Islet precursor cell (in vitro differentiated cells): ENCODE measurements at places on chromosomes 3 and 15.
A peak's percentile ranks its signal among the peaks of the same experiment; 100 is the strongest.

GRCh38 chr15:80798911-80799310, 19.7 kb downstream of the CEMIP start:
- DNase-seq = no peak

DNA sequence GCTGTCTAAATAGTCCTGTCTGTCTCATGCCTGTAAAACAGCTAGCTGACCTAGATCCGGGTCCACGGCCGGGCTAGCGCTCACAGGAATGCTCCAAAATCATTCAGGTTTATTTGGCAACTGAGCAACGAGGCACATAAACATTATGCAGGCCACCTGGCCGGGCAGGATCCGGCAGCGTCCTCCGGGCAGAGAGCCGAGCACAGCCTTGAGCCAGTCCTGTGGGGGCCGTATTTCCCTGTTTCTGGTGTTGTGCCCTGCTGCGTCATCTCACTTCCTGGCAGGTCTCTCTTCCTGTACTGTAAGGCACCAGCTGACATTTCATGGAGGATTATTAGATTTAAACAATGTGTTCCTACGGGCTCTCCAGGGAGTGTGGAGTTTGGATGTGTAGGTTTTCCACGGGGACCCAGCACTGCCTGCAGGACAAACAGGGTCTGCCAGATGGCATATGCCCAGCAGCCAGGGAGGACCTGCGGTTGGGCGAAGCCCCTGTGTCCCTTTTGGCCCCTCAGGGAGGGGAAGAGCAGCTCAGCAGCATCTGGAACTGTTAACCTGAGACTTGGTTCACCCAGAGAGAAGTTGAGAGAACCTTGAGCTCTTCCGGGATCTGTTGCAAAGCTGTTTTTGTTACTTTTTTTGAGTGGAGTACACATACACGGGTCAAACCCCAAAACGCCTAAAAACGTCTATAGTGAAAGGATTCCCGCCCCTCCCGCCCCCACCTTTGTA, 16.6 kb upstream of the LRRK1 start:
- no peak for DNase-seq

- DNase-seq = no peak
These were observed 136.4 kb upstream of the GAP43 start for GRCh38 chr3:115486880-115487279.

DNA sequence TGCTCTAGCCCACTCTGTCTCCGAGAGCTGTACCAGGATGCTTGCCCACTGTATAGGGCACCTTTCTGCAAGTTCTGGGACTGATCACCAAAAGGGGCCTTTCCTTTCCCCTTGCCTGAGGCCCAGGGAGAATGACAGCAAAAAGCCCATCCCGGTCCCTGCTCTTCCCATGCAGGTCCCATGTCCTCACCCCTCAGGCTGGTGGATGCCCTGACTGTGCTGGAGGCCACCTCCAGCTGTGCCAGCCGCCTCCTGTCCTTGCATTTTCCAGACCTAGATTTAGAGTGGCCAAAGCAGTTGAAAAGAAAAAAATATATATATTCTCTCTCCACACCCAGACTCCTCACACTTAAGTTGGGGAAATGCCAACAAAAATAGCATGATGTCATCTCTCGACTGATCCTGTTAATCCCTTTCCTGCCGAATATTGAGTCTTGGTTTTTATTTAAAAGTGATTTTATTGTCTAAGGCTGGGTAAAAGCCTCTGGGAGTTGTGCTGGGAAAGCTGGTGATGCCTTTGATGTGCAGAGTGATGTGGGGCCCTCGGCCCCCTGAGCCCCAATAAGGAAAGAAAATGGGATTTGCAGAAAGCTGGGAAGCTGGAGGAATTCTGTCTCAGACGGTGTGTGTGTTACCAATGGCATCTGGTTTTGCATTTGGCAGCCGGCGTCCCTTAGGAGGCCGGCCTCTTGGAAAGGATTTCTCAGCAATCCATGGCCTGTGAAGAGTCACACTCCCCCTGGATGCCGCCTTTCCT, 29.3 kb upstream of the TPM1 start:
- DNase-seq = no peak

DNA sequence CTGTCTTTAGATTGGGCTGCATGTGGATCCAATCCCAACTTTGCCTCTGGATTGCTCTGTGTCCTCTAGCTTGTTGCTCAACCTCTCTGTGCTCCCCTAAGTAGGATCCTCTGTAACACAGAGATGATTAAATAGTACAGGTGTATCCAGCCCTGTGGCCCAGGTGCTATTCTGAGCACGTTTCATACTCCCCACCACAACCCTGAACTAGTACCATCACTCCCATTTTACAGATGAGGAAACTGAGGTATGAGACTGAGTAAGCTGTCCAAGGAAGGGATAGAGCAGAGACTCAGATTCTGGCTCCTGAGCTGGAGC, 7.2 kb downstream of the ISG20 start:
- no peak for DNase-seq

DNA sequence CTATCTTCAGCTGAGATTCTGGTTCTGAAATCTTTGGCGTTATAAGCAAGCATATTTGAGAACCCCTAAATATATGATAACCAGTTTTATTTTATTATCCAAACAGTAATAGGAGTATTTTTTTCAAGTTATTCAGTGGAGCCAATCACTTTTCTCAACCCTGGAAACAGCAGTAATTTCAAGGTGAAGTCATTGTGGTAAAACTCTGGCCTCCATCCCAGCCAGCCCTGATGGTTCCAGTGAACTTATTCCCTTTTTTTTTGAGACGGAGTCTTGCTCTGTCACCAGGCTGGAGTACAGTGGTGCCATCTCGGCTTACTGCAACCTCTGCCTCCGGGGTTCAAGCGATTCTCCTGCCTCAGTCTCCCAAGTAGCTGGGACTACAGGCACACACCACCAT, 545.4 kb upstream of the IL12A start:
- DNase-seq = no peak

GRCh38 chr3:180352261-180352660, 249.7 kb upstream of the TTC14 start:
- DNase-seq = no peak

DNA sequence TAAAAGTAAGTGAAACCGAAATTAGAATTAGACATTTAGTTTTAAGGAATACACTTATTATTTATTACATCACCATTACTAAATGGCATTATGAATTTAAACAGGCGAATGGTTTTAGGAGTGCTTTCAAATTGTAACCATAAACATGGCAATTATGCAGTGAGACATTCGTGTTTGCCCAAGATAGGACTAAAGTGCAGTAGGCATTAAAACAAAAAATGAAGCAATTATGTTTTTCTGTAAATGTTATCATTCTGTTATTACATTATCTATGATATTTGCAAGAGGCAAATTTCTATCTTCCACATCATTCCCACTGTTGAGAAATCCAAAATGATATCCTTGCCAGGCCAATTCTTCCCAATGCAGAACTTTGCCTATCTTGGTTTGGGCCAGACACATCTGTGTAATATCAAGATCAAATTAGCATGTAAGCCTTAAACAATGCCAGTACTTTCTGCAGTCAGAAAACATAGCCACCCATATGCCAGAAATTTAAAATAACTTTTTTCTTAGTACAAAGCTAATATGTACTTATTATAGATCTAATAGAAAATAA, 156.9 kb downstream of the ATP8B4 start:
- no peak for DNase-seq

DNA sequence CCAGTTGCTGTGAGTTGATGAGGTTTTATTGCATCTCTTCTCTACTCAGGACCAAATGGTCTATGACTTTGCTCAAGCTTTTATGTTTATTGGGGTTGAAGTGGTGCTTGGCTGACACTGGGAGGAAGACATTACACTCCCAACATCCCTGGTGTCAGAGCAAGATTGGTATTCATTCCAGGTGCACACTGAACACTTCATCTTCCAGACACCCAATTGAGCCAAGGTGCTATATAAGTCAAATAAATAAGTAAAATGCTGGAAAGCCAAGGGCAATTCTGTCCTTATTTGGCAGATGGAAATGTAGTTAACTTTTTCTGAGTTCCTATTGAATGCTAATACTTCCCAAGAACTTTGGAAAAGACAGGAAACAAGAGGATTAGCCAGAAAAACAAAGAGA, 53.2 kb upstream of the CDV3 start:
- DNase-seq = no peak

GRCh38 chr3:195296662-195297061, 25.7 kb upstream of the XXYLT1 start:
- DNase-seq = no peak

DNA sequence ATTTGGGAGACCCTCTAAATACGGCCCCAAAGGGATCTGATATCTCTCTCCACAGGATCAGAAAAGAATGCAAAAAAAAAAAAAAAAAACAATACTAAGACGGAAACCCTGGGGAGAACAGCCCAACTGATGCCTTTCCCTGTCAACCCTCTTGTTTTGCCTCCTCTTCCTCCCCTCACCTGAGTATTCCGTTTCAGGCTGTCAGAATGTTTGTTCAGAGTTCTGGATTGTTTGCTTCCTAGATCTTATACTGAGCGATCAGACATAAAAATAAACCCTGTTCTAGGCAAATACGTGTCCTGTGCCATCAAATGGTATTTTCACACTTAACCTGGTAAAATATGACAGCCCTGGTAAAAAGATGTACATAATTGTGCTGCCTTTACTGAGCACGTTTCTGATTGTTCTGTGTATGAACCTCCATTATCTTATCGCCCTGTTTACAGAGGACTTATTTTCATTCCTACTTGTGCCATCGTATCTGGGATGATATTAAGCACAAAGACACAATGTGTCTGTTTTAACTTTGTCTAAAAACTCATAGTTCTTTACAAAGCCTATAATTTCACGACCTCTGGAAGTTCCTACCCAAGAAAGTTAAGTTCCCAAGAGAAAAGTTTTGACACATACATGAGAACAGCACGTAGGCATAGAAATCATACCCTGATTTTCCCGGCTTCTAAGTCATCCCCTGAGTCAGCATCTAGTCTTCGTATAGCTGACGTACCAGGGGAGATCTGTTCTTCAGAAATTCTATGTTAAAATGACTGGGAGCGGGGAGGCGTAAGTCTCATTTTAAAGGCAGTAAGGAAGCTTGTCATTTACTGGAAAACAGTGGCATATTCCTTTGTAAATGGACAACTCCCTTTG, 856 bp downstream of the ZBTB38 start:
- no peak for DNase-seq

DNA sequence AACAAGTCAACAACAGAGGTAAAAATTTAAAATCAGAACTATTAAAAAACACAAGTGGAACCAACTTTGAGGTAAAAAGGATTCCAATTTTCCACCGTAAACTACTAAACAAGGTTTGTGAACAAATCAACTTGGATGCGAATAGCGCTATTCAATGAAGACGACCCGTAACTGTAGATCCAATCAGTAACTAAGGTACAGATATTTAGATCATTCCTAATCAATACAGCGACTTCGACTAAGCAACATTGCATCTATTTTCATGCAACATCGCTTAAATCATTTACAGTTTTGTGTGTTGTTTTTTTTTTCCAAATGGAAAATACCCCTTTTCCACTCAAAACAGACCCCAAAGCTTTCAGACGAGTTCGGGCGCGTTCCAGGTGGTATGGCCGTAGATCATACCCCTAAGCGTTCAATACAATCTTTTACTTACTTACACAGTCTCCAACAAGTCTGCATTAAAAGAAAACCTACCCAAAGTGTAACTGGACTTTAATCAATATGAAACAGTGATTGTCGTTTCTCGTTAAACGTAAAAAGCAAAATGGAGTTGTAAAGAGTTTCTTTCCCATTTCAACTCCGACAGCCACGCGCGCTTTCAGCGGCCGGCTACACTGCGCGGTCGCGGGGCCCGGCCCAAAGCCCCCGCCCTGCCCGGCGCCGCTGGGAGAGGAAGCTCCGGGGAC, 786 bp downstream of the RHOA start:
- no peak for DNase-seq

GRCh38 chr3:138593488-138594149, 441 bp downstream of the CEP70 start:
- peak; percentile 53 for DNase-seq

- DNase-seq = no peak
These were observed 29.8 kb upstream of the CLRN1 start for GRCh38 chr3:151002003-151002981.

DNA sequence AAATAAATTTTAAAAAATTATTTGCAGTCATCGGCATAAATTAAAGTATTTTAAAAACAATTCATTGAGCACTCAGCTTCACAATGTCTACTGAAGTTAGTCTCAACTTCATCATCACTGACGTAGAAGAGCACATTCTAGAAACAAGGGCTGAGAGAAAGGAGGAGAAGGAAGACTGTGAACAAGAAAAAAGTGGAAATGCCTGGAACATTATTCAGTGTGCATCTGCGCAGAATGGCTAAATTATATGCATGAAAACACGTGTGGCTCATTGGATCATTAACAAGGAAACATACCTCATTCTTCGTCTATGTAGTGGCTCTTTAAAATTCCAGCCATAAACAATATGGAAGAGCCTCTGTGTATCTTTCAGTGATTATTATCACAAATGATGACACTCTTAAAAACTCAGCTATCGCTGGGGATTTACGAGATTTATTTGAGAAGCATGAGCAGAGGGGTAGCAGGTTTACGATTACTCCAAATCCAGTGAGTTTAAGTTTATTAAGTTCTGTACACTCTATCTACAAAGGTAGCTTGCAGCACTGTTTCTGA, 404.2 kb upstream of the CDIN1 start:
- DNase-seq = no peak

DNA sequence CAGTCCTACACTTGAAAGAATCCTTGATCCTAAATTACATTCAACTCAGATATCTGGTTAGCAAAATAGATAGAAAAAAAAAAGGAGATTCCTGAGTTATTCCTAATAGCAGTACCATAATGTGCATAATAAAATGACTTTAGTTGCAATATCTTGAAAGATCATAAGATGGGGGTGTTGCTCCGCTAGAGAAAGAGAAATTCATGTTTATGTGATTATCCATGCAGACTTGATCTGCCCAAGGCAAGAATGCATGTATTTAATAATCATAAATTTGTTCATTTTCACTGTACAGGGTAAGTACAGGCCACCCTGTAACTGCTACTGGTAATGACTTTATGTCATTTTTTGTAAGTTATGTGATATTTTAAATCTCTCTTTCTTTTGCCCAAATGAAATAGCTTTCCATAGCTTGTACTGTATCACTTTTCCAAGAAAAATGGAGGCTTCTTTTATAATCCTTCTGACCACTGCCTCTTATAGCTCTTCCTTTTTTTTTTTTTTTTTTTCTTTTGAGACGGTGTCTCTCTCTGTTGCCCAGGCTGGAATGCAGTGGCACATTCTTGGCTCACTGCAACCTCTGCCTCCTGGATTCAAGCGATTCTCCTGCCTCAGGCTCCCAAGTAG, 84.6 kb downstream of the HCN4 start:
- no peak for DNase-seq

DNA sequence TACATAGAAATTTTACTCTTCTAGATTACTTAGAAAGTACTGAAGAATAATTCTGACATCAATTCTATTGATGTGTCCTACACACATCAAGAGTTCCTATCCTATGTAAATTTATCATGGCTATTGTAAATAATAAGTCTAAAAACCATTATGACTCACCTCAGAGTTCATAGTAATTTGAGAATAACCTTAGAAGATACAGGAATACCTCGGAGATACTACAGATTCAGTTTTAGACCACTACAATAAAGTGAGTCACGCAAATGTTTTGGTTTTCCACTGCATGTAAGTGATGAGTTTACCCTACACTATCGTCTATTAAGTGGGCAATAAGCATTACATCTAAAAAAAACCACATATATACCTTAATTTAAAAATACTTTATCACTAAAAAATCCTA, 74.8 kb downstream of the NR1I2 start:
- no peak for DNase-seq

- no peak for DNase-seq
These were observed 53.6 kb upstream of the THRB start for GRCh38 chr3:24548278-24548677.
